Type B pancreatic cell (in vitro differentiated cells): ENCODE measurements at places on chromosomes 2 and 18. TPM values are rescaled to one million over a fixed set of nuclear protein-coding genes. Genes with fewer than 3 reads are reported as not detected.

The SERPINB3 gene
- total RNA-seq = 0.86 and 0.94 TPM in 2 replicates

The SH3BP4 gene
- total RNA-seq = 42.6 and 49.5 TPM in 2 replicates

DNA sequence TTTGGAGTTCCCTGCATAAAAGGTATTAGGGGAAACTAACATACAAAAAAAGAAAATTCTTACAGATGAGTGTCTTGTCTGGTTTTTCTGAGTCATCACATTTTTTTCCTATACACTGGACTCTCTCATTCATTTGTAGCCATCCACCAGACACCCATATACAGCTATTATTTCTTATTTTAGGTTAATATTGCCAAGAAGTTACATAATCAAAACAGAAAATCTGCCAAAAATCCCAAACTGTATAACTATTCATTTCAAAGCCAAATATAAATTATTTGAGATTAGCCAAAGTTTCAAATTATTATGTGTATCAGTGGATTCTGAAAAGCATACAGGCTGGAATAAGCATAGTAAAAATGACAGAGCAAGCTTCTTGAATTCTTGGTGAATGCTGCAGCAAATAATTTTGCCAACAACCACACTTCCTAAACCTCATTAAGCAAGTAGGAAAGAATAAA, 191.2 kb downstream of the NCKAP5 start:
- H3K27ac ChIP-seq = no peak overlapping the region
- H3K36me3 ChIP-seq = peaks cover 4% of the 10 kb centered on the region
- no peak for DNase-seq
- H3K4me1 ChIP-seq = no peaks in the 10 kb centered on the region
- peaks cover 30% of the 10 kb centered on the region for H3K27me3 ChIP-seq

DNA sequence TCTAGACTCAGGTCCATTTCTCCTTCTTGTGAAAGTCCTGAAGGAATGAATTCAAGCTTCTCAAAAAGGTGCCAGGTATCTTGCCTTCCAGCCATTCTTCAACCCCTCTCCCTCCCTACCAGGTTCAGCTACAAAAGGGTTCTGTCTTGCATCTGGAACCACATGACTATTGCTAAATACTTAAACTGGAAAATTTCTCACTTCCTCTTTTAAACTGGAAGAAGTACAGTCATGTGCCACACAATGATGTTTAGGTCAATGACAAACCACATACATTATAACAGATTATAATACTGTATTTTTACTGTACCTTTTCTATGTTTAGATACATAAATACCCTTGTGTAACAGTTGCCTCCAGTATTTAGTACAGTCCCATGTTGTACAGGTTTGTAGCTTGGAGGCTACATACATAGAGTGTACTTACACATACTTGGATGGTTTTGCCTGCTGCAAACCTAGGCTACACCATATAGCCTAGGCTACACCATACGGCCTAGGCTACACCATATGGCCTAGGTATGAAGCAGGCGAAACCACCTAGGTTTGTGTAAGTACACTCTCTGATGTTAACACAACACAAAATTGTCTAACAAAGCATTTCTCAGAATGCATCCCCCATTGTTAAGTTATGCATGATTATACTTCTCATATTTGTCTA, 142.0 kb upstream of the DNMT3A start:
- no peak for DNase-seq
- peaks cover 4% of the 10 kb centered on the region for H3K36me3 ChIP-seq
- peaks cover 11% of the 10 kb centered on the region for H3K4me1 ChIP-seq
- no peak overlapping the region for H3K27ac ChIP-seq

- no peaks in the 10 kb centered on the region for H3K27me3 ChIP-seq
- H3K4me1 ChIP-seq = no peaks in the 10 kb centered on the region
- no peak for DNase-seq
- no peak overlapping the region for H3K27ac ChIP-seq
- H3K36me3 ChIP-seq = no peaks in the 10 kb centered on the region
- H3K4me3 ChIP-seq = no peak overlapping the region
Observed at GRCh38 chr2:82511894-82512293, 1947.2 kb downstream of the SUCLG1 start.

DNA sequence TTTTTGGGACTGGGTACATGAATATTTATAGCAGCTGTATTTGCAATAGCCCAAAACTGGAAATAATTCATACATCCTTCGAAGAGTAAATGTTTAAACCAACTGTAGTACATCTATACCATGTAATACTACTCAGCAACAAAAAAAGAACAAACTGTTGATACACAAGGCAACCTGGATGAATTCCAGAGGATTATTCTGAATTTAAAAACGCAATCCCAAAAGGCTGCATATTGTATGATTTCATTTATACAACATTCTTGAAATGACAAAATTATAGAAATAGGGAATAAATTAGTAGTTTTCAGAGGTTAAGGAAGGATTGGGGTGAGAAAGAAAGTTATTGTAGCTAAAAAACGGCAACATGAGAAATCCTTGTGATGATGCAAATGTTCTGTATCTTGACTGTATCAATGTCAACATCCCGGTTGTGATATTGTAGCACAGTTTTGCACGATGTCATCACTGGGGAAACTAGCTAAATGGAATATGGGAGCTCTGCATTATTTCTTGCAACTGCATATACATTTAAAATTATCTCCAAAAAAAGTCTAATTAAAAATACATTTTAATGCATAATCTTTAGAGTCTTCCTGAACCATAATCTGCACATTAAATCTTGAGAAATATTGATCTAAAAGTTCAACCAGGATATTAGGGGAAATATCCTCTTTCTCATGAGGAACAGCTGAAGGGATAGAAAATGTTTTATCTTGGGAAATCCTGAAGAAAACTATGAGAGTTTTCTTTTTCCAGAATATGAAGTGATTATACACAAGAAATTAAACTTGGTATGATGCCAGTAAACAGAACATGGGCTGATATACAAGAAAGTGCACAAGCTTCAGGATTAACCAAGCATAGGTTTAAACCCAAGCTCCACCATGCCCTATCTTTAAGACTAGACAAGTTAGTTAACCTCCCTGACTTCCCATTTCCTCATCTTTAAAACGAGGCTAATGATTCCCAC, 21.9 kb downstream of the EVA1A start:
- no peak overlapping the region for H3K4me3 ChIP-seq
- H3K27ac ChIP-seq = no peak overlapping the region
- no peak for DNase-seq
- H3K4me1 ChIP-seq = peaks cover 4% of the 10 kb centered on the region
- no peaks in the 10 kb centered on the region for H3K27me3 ChIP-seq

GRCh38 chr2:122075381-122075780, 319.9 kb downstream of the TSN start:
- no peaks in the 10 kb centered on the region for H3K36me3 ChIP-seq
- peaks cover 3% of the 10 kb centered on the region for H3K27me3 ChIP-seq
- DNase-seq = no peak

GRCh38 chr18:50154420-50154819, 40.5 kb downstream of the MYO5B start:
- no peaks in the 10 kb centered on the region for H3K27me3 ChIP-seq
- H3K27ac ChIP-seq = peak overlapping the region; percentile 65
- DNase-seq = no peak
- H3K4me1 ChIP-seq = peaks cover 25% of the 10 kb centered on the region
- H3K4me3 ChIP-seq = peak overlapping the region; percentile 1
